B cell (primary cell): ENCODE measurements at places on chromosomes 11 and 22.

DNA sequence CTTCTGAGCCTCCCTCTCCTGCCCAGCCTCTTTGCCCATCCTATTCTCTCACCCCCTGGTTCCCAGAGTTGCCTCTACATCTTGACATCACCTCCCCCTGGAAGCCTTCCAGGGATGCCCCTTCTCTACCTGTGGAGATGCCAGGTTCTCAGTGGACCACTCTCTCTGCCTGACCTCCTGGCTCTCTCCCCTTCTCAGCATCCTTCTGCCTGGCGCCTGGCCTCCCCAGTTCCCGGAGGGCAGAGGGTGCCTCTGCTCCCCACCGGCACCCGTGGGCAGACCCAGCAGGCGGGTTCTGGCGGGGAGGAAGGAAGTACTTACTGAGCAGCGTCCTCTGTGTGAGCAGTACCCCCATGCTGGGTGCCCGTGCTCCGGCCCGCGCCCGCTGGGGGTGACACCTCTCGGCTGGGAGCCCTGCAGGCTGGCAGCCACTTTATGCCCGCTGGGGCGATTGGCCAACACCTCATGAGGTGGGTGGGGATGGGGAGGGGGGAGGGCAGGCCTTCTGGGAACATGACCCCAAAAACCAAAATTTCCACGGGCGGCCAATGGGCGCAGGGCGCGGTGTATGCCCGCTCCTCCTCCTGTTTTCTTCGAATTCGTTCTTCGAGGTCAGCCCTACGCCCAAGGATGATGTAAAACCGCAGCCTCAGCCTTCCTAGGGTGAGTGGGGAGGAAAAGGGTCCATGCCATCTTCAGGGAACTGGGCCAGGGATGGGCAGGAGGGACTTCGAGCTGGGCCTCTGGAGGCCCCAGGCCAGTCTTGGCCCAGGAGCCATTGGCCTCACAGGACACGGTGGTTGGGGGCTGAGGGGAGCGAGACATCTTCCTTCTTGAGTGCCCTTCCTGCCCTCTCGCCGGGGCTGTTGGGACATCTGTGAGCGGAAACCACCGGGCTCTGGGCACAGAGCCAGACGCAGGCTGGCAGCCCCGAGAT lies at the start of gene OSM:
Gene OSM, minus strand, starts transcription at position 407 of the 937 bp plus-strand sequence. Its CDS starts 52 bp downstream, at position 355.
- DNase-seq: peak; percentile 85

GRCh38 chr22:37290737-37291136 lies 8.4 kb downstream of the CYTH4 start:
- no peak for DNase-seq

- no peak for DNase-seq
These were observed 402.1 kb downstream of the CNTN5 start for GRCh38 chr11:99422581-99423427.

- DNase-seq: peak; percentile 16
These were observed 17.0 kb downstream of the IL17REL start for GRCh38 chr22:49995361-49996118.

- no peak for DNase-seq
These were observed 705.0 kb downstream of the NELL1 start for GRCh38 chr11:21374376-21374775.

- DNase-seq: no peak
These were observed 195.7 kb downstream of the ADAMTS15 start for GRCh38 chr11:130644187-130644586.

DNA sequence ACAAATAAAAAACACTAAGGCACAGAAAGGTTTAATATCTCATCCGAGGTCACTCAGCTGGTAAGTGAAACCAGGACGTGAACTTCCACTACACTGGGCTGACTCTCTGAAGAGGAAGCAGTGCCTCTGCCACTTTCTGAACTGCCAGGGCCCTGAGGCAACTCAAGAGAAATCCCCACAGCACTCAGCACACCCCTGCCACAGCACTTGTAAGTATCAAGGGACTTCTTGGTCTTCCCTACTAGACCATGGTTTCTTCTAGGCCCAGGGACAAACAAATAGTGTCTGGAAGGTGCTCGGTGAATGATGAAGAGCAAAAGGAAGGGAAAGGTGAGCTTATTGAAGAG lies 49.7 kb downstream of the RPL27A start:
- peak; percentile 75 for DNase-seq

GRCh38 chr11:71992136-71992730 lies 6.5 kb upstream of the IL18BP start:
- DNase-seq: no peak

- DNase-seq: no peak
These were observed 6.2 kb downstream of the GRAP2 start for GRCh38 chr22:39907047-39907446.

- DNase-seq: peak; percentile 39
These were observed 5.7 kb downstream of the SIGIRR start for GRCh38 chr11:409008-409599.

GRCh38 chr11:45347348-45348082 lies 61.4 kb upstream of the SYT13 start:
- DNase-seq: no peak

- no peak for DNase-seq
These were observed 159 bp downstream of the FZD4 start for GRCh38 chr11:86955111-86955360.

DNA sequence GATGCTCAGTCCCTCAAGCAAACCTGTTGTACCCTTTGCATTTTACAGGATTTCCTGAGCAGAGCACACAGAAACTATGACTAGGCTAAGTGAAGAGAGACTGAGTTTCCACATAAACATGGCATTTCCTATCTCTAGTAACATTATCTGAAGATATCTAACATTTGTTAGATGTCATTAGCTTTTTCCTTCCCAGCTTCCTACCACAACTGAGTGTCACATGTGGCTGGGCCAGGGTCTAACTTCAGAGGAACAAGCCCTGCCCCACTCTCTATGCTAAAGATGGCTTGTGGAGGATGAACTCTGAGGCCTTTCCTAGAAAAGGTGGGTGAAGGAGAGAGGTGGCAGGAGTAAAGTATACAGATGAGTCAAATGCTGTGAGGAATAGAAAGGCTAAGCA lies 16.5 kb downstream of the C22orf42 start:
- no peak for DNase-seq

DNA sequence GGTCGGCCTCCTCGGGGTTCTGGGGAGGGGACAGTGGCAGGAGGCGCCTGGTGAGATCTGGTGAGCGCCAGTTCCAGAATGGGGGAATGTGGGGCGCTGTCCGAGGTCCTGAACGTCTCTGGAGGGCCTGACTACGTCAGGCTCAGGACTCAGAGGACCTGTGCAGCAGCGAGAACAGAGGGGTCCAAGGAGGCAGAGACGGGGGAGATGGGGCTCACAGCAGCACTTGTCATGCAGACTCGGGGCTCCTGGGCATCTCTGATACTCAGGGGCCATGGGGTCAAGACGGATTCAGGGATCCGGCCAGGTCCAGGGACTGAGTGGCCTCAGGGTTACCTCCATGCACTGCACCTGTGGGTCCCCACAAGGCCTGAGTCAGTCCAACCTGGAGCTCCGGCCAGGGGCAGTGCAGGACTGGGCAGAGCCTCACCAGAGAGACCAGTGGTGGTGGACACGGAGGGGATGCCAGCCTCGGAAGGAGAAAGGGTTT lies 92.2 kb downstream of the BRD1 start:
- DNase-seq: no peak

- no peak for DNase-seq
These were observed 83.6 kb upstream of the PPARA start for GRCh38 chr22:46066691-46067090.

- DNase-seq: no peak
These were observed 27.3 kb upstream of the CREB3L1 start for GRCh38 chr11:46249938-46250744.

- DNase-seq: no peak
These were observed 73.6 kb upstream of the TTLL12 start for GRCh38 chr22:43260331-43261231.

GRCh38 chr11:65578667-65579066 lies 2.8 kb downstream of the EHBP1L1 start:
- no peak for DNase-seq

DNA sequence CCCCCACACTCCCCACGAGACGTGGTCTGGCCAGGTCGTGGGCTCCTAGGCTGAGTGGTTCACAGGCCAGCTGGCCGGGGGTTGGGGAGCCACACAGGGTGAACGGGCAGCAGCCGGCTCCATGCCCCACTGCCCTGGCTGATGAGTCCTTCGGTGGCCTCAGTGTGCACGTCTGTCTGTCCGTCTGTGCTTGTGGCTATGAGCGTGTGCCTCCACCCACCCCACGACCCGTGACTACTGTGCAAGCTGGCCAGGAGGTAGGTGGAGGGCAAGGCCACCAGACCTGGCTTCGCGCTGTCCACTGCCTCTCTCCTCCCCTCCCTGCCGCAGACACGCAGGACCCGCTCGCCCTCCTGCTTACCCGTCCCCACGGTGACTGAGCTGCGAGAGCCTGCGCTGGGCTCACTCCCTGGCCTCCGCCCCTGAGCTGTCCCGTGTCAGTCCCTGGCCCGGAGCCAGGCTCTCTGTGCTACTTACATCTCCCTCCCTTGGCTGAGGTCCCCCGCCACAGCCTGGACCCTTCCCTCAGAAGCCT lies 14.1 kb downstream of the CSDC2 start:
- no peak for DNase-seq

DNA sequence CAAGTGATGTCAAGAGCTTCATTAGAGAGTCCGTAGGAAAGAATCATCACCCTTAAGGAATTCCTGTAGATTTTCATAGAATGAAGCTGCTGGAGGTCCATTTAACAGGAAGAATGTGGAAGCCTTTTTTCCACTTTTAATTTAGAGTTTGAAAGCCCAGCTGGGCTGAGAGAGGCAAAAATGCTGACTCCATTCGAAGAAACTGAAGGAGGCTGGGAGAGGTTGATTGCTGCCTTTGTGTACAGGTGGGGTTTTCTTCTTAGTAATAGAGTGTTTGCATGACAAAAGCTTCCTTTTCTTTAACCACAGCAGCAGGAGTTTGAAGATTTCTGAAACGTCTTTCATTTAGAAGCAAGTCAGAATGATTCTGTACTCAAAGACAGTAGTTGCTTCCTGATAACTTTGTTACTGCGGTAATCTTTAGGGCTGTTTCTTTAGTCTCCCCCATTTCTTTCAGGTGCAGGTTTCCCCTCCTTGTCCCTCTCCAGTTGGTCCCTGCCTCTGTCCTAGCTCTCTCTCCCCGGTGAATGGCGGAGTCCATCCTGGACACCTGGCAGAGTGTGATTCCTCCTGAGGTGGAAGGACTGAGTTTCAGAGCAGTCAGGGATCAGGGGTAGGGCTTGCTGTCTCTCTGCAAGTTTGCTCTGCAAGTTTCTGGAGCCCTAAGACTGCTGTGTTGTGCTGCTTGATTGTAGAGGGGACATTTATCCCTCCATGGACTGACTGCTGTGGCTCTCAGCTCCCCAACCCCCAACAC lies 166.2 kb downstream of the LDLRAD3 start:
- DNase-seq: no peak

DNA sequence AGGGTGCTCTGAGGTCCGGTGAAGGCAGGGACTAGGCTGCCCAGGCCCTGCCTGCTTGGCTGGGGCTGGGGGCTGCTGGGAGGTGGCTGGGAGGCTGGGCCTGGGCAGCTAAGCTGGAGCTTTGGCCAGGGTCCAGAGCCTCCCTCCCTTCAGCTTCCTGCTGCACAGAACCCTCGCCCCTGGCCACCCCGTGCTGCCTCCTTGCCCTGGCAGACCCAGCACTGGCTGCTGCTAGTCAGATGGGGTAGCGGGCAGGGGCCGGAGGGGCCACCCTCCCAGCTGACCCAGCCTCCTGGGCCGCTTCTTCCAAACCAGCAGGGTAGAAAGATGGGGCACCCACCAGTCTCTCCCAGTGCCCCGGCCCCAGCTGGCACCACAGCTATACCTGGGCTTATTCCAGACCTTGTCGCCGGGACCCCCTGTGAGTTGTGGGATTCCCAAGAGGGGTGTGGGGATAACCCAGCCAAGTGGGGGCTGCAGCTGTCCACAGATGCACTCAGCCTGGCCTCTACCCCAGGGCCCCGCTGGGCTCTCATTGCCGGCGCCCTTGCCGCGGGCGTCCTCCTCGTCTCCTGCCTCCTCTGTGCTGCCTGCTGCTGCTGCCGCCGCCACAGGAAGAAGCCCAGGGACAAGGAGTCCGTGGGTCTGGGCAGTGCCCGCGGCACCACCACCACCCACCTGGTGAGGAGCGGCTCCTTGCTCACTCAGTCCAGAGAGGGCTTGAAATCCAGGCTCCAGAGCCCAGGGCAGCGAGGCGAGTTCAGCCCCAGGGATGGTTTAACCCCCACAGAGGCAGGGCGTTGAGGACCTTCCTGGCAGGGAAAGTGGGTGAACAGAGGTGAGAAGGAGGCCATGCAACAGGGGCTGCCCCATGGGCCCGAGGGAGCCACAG lies at the start of gene SYT8:
Gene SYT8, plus strand, starts transcription at position 212 of the 892 bp plus-strand sequence. Its CDS starts 116 bp downstream, at position 328.
- peak; percentile 8 for DNase-seq

DNA sequence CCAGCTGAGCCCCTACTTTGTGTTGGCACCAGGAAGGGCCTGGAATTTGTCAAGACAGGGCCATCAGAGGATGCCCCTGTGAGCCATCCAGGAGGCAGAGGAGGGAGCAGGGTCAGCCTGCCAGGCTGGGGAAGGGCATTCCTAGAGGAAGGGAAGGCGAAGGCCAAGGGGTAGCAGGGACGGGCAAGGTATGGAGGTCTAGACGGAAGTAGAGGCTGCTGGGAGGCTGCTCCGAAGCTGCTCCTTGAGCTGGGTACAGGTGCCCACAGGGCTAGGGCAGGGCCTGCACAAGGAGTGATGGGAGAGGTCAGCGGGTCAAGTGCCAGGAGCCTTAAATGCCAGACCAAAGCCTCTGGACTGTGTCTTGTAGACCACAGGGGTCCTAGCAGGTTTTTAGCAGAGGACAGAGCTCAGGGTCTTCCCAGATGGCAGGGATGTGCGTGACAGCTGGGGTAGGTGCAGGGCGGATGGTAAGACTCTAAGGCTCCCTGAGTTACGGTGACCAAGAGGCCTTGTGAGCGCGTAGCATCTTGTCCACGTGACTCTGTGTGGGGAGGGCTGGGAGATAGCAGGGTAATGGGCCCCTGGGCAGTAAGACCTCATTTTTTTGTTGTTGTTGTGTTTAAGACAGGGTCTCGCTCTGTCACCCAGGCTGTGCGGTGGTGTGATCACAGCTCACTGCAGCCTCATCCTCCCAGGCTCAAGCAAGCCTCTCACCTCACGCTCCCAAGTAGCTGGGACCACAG lies 31.7 kb upstream of the CSNK1E start:
- no peak for DNase-seq

- no peak for DNase-seq
These were observed 60.8 kb downstream of the OTOG start for GRCh38 chr11:17607591-17608570.

- no peak for DNase-seq
These were observed 528.7 kb downstream of the ETS1 start for GRCh38 chr11:128058580-128059208.

- DNase-seq: peak; percentile 84
These were observed 35.4 kb downstream of the CD82 start for GRCh38 chr11:44600839-44601383.

DNA sequence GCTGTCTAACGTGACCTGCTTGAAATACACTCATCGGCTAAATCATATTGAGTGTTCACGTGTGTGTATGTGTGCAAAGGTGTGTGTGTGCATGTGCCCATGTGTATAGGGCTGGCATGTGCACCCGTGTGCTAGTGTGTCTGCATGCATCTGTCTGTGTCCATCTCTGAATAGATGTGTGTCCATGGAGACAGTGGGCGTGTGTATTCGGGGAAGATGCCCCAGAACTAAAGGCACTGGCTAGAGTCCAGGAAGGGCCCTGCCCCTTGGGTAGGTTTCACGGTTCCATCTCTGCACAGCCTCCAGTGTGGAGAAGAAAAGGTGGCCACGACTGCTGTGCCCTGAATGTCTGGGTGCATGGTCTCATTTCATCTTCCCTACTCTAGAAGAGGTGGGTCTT lies 220.3 kb downstream of the MN1 start:
- DNase-seq: no peak

GRCh38 chr11:83157594-83158356 lies 844 bp downstream of the PCF11 start:
- DNase-seq: peak; percentile 76
